ENCODE measurements at places on chromosomes 4 and X. TPM values are rescaled to one million over a fixed set of nuclear protein-coding genes. Genes with fewer than 3 reads are reported as not detected.

GRCh38 chr4:170243662-170244288 lies 154.0 kb upstream of the AADAT start:
- no peak for DNase-seq

GRCh38 chrX:152632445-152633097 lies 5.1 kb upstream of the GABRQ start:
- peak; percentile 49 for DNase-seq

The ATP5ME gene
- 1,185 TPM for polyA plus RNA-seq

The CENPVL1 gene
- polyA plus RNA-seq, result 0.03 TPM

GRCh38 chr4:153267890-153268289 lies 63.6 kb downstream of the TRIM2 start:
- DNase-seq, result no peak

DNA sequence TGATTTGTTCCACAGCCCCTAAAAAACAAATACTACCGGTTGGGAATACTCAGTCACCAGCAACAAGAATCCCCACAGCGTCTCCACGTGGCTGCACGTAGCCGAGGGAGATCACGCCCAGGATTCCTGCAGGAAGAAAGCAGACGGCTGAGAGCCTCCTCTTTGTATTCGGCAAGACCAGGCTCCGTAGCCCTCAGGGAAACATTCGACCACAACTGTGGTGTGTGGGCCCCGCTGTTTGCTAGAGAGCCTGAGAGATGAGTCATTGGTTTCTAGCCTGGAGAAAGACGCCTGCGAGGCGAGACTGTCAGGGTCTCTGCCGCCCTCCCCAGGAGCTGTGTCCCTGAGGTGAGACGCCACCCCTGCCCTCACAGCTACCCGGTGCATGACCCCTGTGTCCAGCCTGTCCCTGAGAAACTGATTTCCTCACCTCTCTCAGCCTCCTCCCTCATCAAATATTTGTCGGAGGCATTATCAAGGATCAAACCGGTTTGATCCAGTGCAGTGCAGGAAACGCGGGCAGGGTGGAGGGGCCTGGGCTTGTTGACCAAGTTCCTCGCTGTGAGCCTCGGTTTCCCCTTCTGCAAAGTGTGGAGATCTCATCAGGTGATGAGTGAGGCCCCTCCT lies 4.7 kb upstream of the S100P start:
- no peak for DNase-seq

DNA sequence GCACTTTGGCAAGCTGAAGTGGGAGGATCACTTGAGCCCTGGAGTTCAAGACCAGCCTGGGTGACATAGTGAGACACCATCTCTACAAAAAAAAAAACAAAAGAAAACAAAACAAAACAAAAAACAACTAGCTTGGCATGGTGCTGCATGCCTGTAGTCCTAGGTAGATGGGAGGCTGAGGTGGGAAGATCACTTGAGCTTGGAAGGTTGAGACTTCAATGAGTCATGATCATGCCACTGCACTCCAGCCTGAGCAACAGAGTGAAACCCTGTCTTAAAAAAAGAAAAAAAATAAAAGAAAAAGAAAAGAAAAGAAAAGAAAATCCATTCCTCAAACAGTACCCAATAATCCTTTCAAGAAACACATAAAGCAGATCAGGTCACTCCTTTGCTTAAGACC lies 14.9 kb upstream of the ERCC6L start:
- DNase-seq, result no peak

GRCh38 chr4:84189144-84189543 lies 309.9 kb downstream of the NKX6-1 start:
- no peak for DNase-seq

The COMMD8 gene
- 7.0 TPM for polyA plus RNA-seq

DNA sequence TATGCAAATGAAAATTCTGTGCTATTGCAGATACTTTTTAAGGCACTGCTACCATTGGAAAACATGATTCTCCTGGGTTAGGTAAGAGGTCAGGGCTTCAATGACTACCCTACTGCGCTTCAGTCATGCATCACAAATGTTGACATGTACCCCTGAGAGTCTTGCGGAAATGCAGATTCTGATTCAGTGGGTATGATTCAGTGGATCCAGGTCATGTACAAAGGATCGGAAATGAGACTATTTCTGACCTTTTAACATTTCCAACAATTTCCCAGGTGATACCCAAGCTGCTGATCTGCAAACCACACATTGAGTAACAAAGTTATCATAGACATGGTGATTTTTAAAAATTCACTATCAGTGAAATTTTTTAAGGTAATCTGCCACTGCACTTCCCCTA lies 62.6 kb downstream of the DDX53 start:
- no peak for DNase-seq

DNA sequence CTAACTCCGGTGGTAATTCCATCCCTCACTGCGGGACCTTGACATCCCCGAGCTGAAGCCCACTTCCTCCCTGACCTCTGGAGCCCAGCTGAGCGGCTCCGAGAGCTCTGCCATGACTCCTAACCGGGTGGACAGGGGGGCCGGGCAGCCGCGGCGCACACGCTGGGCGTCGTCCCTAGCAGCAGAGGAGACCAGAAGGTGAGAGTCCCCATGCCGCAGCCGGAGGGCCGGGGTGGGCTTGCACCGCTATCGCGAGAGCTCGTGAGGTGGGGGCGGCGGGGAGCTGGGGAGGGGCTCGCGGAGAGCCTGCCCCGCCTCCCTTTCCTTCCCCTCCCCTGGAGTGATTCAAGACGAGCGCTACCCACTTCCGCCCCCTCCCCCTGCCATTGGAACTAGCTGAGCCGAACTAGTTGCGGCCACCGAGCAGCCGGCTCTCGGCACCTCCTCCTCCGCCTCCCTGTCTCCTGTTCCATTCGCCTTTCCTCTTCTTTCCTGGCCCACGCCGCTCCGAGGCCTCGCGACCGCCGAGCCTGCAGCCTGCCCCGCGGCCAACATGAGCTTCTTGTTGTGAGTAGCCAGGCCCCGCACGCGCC lies at the start of gene MOB1B:
TSS of gene MOB1B (plus strand) at position 386 of the 593 bp plus-strand sequence. CDS start at position 554, 168 bp downstream.
- peak; percentile 97 for DNase-seq

DNA sequence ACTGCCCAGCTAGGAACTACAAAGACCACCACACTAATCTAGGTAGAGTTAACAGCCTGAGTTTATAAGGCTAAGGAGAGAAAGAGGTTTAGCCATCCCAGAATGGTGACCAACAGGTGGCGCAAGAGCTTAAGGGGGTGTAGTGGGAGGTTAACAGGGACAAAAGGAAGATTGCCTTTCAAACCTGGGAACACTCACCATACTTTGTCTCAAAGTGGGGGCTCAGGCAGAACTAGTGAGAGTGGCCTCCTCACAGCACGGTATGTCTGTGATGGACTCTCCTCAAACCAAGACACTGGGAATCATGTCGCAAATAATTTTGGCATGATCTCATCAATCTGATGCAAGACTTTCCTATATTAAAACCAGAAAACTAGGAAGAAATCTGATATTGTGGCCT lies 23.4 kb downstream of the CCNI start:
- DNase-seq, result no peak

- DNase-seq, result peak; percentile 48
Measured at GRCh38 chr4:153531976-153532626, 65.9 kb downstream of the TMEM131L start.

DNA sequence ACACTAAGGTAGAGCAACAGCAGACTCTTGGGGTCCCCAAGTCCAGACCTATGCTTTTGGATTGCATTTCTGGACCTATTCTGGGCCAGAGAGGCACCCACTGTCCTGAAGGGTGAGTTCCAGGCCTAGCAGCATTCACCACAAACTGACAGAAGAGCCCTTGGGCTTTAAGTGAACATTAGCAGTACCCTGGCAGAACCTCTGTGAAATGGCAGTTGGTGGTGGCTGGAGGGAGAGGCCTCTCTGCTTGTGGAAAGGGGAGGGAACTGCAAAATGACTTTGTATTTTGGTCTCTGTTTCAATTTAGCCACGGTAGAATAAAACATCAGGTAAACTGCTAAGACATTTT lies 1211.9 kb downstream of the PCDH18 start:
- no peak for DNase-seq

- peak; percentile 34 for DNase-seq
Measured at GRCh38 chr4:72701987-72702819, 133.2 kb upstream of the ADAMTS3 start.

The BTK gene
- not detected for polyA plus RNA-seq

The NLGN3 gene
- 5.3 TPM for polyA plus RNA-seq

The DHX15 gene
- polyA plus RNA-seq, result 81.9 TPM

Data from SK-N-SH (cell line).